ENCODE measurements at places on chromosomes 2 and 18.

- DNase-seq, result no peak
These were observed 705.4 kb upstream of the RAB6C start for GRCh38 chr2:129274038-129274415.

DNA sequence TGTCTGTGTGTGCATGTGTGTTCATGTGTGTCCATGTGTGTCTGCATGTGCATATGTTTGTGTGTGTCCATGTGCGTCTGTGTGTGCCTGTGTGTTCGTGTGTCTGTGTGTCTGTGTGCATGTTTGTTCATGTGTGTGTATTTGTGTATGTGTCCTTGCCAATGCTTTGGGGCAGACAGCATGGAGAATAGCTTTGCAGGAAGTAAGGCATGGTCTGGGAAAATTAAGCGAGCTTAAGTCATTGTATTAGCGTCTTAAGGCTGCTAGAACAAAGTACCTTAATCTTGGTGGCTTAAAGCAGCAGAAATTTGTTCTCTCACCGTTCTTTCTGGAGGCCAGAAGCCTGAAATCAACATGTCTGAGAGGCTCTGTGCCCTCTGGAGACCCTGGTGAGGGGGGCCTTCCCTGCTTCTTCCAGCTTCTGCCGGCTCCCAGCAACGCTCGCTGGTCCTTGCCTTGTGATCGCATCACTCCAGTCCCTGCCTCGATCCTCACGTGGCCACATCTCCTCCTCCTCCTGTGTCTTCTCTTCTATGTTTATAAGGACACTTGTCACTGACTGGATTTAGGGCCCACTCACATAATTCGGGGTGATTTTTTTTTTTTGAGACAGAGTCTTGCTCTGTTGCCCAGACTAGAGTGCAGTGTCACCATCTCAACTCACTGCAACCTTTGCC lies 3.8 kb downstream of the NEU2 start:
- no peak for DNase-seq

DNA sequence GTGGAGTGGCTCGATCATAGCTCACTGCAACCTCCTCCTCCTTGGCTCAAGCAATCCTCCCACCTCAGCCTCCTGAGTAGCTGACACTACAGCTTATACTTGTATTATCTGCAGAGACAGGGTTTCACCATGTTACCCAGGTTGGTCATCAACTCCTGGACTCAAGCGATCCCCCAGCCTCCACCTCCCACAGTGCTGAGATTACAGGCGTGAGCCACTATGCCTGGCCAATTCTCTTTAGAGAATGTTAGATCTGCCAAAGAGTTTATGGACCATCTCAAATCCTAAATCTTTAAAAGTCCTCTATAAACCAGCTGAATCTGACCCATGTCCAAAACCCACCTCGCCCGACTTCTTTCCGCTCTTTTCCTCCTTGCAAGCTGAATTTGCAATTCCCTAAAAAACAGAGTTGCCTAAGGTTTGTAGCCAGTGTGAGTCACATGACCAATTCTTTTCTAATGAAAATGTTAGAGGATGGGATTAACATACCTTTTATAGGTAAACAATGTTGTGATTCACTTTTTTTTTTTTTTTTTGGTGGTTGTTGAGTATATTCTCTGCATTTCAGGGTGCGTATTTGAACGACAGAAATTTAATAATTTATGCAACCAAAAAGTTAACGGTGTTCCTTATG lies 2.4 kb upstream of the PMAIP1 start:
- DNase-seq, result no peak

DNA sequence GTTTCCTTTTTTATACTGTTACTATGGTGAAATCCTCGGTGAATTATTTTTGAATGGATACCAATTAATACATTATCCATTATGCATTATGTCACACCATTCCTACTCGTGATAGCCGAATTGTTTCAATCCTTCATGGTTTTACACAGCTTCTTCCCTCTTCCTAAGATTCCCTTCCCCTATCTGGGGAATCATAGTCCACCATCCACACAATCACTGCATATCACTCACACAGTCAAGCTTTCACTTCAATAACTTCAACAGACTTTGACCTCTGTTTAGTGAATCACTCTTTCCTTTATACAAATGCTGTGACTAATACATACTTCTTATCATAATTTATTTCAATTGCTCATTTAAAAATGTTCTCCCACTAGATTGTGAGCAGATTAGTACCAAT lies 1108.1 kb upstream of the LRRTM1 start:
- no peak for DNase-seq

DNA sequence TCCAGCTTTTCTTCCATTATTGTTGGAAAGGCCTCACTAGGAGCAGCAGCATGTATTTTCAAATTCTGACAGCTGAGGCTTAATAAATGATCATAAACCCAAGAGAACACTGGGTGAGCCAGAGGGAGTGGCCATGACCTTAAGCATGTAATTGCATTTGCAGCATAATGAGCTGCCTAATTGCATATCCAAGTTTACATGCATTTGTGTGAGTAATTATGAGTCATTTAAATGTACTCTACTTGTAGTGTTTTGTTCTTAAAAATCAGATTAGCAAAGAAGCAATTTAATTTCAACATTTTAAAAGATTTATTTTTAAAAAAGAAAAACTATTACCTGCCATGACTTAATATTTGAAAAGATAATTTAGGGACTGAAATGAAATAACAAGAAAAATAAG lies 74.8 kb downstream of the NOL10 start:
- peak; percentile 11 for DNase-seq

GRCh38 chr2:96304606-96305005 lies 740 bp downstream of the SNRNP200 start:
- no peak for DNase-seq

DNA sequence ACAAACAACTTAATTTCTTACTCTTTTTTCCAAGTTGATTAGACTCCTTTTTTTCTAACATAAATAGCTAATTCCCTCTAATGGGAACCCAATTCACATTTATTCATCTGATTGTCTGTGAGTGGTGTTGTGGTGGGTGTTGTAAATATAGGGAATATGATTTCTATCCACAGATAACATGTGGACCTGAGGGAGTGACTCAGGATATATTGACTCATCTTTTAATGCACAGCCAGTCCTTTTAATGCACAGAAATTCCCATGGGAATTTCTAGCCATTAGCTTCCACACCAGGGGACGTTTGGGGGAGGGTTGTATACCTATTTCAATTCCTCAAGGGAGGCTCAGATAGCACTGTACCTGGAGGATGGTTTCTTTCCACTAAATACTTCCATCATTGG lies 1339.6 kb upstream of the LRRTM1 start:
- DNase-seq, result no peak

- peak; percentile 72 for DNase-seq
These were observed 29.7 kb upstream of the PIEZO2 start for GRCh38 chr18:11178951-11179549.

DNA sequence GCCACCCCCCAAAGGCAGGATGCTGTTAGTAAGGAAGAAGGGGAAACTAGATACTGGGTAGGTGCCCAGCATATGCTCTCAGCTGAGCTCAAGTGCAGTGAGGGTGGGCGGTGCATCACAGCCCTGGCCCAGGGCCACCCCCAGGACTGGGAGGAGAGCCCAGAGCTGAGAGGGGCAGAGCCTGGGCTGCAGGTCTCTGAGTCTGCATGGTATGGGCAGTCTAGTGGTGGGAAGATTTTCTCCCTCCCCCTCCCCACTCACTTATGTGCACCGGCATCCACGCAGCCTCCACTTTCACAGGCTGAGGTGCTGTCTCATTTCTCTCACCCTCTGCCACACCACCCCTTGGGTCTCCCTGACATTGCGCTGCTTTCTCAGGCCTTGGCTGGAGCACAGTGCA lies 48.5 kb upstream of the CAB39 start:
- no peak for DNase-seq

- no peak for DNase-seq
These were observed 41.5 kb downstream of the SRSF7 start for GRCh38 chr2:38709567-38710194.

- DNase-seq, result no peak
These were observed 144.2 kb upstream of the PARD3B start for GRCh38 chr2:204401114-204401513.

- peak; percentile 3 for DNase-seq
These were observed 6.8 kb upstream of the NEU2 start for GRCh38 chr2:233025706-233026105.

- DNase-seq, result no peak
These were observed 70.3 kb upstream of the DSG1 start for GRCh38 chr18:31247574-31248199.

- DNase-seq, result no peak
These were observed 26.6 kb upstream of the COLEC12 start for GRCh38 chr18:527146-527545.

DNA sequence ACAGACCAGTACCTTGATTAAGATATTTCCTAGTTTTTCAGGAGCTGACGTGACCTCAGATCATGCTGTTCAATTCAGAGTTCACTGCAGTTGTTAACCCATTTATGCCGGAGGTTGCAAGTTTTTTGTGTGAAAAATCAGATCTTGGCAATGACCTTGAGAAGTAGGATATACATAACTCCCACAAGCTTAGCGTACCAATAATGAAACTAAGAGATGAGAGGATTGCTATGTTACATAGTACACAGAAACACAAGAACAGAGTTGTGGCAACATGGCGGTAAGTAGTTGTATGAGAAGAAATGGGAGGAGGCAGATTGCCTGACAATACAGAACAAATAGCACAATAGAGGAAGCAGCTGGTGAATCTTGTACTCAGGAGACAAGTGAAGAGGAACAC lies 39.1 kb downstream of the PPIG start:
- DNase-seq, result no peak

GRCh38 chr2:43391878-43392215 lies 165.4 kb upstream of the ZFP36L2 start:
- DNase-seq, result peak; percentile 85

- DNase-seq, result peak; percentile 24
These were observed 61.2 kb downstream of the ACYP2 start for GRCh38 chr2:54176577-54176976.

- DNase-seq, result no peak
These were observed 35.2 kb downstream of the MTERF4 start for GRCh38 chr2:241066893-241067341.

GRCh38 chr2:221629468-221629867 lies 57.4 kb upstream of the EPHA4 start:
- peak; percentile 48 for DNase-seq

DNA sequence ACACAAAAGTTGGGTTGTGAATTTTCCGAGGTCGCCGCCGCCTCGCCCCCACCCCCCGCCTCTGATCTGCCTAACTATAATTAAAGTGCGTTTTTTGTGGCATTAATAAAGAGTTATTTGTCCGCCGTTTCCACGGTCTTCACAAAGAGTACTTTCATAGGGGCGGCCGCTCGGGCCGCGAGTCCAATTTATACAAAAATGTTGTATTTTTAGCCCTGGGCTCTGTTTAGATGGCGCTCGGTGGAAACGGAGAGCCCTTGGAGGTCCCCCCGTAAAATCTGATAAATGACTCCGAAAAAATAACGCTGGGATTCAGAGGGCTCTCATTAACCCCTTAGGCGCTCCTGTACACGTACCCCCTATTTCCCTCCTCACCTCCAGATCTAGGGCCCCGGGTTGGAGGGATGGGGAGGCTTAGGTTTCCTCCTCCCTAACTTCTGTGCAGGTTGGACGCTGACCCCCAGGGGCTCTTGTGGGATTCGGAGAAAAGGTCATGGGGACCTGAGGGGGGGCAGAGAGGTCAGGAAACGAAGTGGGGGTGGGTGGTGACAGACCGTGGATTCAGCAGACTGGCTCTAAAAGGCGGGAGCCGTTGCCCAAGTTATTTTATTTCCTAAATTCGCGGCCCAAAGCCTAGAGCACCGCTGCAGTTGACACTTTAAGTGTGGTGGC lies 1.9 kb downstream of the CYP26B1 start:
- DNase-seq, result no peak

- DNase-seq, result no peak
These were observed 143.7 kb upstream of the TTC39C start for GRCh38 chr18:23870676-23871380.

DNA sequence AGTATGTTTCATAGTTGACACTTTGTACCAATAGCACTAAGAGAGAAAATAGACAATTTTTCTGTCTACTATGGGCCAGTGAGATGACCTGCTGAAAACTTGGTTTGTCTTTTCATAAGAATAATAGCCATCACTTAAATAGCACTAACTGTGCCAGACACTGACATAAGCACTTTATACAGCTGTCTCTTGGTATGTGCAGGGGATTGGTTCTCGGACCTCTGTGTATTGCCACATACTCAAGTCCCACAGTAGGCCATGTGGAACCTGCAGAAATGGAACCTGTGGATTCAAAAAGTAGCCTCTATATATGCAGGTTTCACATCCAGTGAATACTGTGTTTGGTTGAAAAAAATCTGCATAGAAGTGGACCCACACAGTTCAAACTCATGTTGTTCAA lies 126.7 kb downstream of the XRCC5 start:
- no peak for DNase-seq

All from fibroblast of gingiva (primary cell).